ENCODE measurements at places on chromosomes 1 and 21. TPM values are rescaled to one million over a fixed set of nuclear protein-coding genes. Genes with fewer than 3 reads are reported as not detected.

DNA sequence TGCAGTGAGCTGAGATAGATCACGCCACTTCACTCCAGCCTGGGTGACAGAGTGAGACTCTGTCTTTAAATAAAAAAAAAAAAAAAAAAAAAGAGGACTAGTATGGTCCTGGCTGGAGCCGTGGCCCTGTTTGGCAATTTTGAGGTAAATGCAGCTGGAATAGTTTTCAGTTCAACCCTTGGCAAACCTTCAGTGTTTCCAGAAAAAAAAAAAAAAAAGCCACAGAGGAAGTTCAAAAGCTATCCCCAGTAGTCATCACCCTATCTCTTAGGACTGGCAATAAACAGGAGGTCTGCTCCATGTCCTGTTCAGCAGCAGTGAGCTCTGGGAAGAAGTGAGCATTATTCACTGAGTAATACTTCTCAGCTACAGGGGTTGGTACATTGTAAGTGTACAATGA is 56.8 kb upstream of the ERRFI1 start:
- peak; percentile 46 for DNase-seq

GRCh38 chr1:15616373-15617172 is 685 bp upstream of the DDI2 start:
- DNase-seq: peak; percentile 50

DNA sequence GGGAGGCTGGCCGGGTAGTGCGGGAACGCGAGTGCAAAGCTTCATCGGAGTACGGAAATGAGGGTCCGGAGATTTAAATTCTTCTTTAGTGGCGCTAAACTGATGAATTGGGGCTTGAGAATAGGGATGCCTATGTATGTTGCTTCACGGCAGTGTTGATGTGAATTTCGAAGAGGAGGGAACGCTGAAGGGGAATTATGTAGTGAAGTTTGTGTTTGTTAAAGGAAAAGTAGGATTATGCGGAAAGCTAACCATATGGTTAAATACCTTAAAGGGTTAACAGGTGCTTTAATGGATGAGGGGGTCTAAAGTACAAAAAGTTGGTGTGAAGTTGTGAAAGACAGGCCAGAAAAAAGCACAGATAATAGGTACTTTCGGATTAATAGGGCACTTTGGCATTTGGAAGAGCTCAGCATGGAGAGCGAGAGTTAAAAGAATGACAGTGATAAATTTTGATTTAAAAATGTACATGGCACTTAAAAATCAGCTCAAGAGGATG is 1.4 kb downstream of the HS2ST1 start:
- no peak for DNase-seq

DNA sequence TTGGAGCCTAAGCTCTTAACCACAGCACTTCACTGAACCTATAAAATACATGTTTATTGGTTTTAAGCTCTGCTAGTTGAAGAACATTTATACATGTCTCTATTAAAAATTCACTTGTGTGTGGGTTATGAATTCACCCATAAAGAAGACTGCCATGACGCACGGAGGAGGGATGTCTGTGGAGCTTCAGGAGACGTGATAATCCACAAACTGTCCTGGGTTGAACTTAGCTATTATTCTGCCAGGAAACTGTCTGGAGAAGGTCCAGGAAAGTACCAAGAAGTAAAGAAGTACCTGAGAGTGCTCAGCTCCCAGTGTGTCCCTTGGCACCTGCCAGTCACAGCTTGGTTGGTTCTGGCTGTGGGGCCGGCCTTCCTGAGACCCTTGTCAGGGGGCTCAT is 56.3 kb downstream of the DDR2 start:
- DNase-seq: no peak

- DNase-seq: no peak
Observed at GRCh38 chr1:101165532-101165931, 71.3 kb upstream of the S1PR1 start.

- DNase-seq: no peak
Observed at GRCh38 chr1:67285780-67286488, 21.7 kb upstream of the IL12RB2 start.

DNA sequence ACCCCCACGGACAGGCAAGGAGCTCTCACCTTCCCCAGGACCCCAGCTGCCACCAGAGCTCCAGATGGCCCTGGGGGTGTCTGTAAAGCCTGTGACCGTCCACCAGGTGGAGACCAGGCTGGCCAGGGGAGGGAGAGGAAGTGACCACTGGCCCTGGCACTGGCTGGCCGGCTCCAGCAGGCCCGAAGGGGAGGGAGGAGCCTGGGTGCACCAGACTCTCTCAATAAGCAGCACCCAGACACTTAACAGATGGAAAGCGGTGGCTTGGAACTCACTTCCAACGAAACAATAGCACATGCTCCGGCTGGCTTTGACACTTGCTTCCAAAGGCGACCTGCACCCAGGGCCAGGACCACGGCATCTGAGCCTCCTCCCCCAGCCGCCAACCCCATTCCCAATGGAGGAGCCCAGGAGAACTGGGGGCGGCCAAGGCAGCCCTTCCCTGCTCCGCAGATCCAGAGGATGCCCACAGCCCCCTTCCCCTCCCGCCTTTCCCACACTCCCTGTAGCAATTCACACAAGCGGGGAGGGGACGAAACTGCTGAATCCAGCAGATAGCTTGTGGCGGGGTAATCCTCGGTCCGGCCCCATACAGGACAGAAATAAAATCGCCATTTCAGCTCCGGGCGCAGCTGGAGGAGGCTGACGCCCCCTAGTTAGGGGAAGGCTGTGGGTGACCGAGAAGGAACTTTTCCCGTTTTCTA is 742 bp upstream of the PDE9A start:
- peak; percentile 59 for DNase-seq

- DNase-seq: no peak
Observed at GRCh38 chr1:187275985-187276575, 447.3 kb downstream of the PLA2G4A start.

GRCh38 chr1:116495535-116495934 is 75.3 kb downstream of the CD58 start:
- peak; percentile 54 for DNase-seq

GRCh38 chr1:75708910-75709309 is 15.6 kb upstream of the ACADM start:
- DNase-seq: no peak

GRCh38 chr1:112904071-112904830 is 51.7 kb downstream of the SLC16A1 start:
- peak; percentile 68 for DNase-seq

DNA sequence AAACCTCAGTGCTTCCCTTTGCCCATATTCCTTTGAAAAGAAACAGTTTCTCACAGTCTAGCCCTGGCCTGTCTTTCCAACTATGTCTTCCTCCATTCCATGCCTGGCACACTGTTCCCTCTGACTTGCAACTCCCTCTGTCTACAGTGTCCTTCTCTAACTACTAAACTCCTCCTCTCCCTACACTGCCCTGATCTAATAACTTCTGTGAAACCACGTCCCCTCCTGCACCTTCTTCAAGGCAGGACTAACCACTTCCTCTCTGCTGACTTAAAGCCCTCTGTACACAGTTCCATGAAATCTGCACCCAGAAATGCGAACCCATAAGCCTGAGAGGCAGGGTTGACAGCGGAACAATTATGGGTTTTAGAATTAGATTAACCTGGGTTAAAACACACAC is 62.2 kb upstream of the ATP1B1 start:
- DNase-seq: no peak

DNA sequence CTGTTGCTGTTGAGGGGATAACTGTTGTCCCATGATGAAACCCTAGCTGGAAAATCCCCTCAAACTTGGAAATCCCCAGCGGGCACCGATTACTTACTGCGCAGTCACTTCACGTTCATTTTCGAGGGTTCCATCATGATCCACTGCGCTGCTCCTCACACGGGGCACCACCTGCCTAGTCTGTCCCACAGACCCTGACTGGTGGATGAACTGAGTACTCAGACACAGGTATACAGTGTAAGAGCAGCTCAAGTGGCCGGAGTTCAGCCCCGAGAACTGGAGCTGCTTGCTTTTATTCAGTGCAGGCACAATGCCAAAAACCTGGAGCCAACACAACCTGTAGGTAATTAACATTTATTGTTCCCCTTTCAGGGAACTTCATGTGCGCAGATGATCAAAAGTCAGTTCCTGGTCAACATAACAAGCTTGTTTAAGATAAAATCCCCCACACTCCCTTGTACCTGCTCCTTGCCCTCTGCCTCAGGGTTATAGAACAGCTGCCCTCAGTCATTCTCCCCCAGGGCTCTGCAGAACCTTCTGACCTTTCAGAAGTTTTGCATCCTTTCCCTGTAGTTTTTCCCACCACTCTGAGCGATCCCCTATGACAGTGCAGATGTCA is 46.5 kb upstream of the PRELP start:
- DNase-seq: no peak

DNA sequence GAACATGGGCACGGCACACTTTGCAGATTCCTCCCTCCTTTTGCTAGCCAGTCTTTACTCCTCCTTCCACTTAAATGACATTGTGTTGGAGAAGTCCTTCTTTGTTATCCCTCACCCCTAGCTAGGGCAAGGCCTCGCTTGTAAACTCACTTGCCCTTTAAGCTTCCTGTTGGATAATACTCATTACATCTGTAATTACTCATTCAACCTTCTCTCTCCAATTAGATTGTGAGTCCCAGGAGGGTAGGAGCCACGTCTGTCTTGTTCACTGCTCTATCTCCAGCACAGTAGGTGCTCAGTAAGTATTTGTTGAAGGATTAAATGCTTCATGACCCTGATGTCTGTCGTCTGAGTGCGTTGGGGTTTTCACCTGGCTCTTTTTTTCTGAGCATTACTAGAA is 98.7 kb upstream of the USP24 start:
- DNase-seq: no peak

- no peak for DNase-seq
Observed at GRCh38 chr1:90190523-90190922, 195.6 kb downstream of the ZNF326 start.

- DNase-seq: no peak
Observed at GRCh38 chr1:104574620-104575019, 824.9 kb downstream of the AMY1C start.

GRCh38 chr1:116942344-116942743 is 32.6 kb downstream of the PTGFRN start:
- no peak for DNase-seq

DNA sequence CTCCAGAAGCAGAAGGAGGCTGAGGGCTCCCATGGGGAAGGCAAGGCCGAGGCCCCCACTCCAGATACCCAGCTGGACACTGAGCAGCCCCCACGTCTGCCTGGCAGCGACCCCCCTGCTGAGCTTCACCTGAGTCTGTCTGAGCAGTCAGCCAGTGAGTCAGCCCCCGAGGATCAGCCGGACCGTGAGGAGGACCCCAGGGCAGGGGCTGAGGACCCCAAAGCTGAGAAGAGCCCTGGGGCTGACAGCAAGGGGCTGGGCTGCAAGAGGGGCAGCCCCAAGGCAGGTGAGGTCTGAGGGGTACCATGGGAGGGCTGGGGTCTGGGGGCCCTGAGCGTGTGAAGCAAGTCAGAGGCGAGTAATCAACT is 21.3 kb downstream of the DMBX1 start:
- no peak for DNase-seq

DNA sequence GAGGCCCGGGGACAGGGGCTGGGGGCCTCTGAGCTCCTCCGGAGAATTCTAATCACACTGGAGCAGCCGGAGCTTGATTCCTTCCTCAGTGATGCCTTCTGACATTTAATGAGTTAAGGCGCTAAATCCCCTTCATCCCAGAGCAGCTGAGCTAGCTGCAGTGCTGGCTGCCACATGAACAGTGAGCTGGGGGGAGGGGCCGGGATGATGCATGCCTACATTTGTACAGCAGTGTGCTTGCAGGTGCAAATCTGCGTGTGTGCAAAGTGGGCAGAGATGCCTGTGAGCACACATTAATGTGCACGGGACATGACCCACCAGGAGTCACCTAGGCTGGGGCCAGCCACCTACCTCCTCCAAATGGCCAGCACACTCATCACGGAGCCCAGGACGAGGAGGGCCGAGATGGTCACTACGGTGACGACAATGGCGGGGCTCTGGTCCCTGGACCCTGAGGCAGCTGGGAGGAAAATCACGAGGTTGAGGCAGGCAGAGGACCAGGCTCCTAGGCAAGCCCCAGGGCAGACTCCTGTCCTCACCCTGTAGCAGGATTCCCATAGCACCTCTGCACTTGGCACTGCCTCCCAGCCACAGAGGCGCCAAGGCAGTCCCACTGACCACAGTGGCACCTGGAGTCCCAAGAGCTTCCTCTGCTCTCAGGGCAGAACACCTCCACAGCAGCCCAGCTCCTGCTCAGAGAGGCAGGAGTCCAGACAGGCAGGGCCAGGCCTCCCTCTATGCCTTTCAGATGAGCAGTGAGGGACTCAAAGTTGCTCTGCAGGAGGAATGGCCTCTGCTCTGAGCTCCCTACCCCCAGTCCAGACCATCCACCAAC is 34.7 kb downstream of the CDCA8 start:
- no peak for DNase-seq

- DNase-seq: no peak
Observed at GRCh38 chr21:25988738-25989137, 181.8 kb downstream of the APP start.

GRCh38 chr1:221527302-221527701 is 214.6 kb downstream of the DUSP10 start:
- DNase-seq: no peak

- no peak for DNase-seq
Observed at GRCh38 chr1:34684266-34684665, 70.6 kb upstream of the GJB5 start.

DNA sequence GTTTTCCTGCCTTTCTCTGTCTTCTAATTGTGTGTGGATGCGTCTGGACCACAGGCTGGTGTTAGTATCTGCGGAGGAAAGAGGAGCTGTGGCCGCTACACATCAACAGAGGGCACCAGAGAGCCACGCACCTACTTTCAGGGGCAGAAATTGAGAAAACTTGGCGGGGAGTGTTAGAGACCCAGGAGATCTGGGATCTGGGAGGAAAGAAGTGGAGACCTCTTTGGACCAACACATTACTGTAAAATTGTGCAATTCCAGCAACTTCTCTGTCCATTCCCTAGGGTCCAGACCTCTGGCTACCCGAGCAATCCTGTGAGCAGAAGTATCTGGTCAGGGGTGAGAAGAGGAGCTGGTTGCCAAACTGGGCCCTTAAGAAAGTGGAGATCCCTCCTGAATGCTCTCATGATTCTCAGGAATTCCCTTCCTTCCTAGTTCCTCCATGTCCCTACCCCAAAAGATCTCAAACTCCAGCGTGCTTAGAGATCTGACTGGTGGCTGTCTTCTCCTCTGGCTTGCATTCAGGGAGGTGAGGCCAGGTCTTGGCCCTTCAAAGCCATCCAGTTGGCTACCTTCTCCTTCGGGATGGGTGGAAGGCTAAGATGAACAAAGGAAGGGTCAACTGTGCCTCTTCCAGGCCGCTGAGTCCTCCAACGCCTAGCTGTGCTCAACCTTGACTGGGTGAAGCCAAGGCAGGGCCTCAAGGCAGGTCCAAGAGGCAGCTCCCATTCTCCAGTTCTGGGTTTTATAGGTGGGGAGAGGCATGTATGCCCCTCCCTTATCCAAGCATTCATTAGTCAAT is 1.2 kb upstream of the KIRREL1 start:
- DNase-seq: peak; percentile 62

GRCh38 chr21:42105476-42106315 is 34.6 kb downstream of the UMODL1 start:
- DNase-seq: no peak

Gene KCNJ10
- not detected for total RNA-seq

Gene FAM3B
- not detected for total RNA-seq

Gene PDXK
- total RNA-seq: 49.1 TPM

Gene KIF17
- total RNA-seq: not detected

Gene PATJ
- 2.6 TPM for total RNA-seq

Gene ACADM
- total RNA-seq: 62.7 TPM

Gene ZC3H12A
- 3.8 TPM for total RNA-seq

Gene TLR5
- total RNA-seq: 0.30 TPM

Gene LCE1C
- total RNA-seq: not detected

Gene LCE2C
- not detected for total RNA-seq

Gene MYOC
- not detected for total RNA-seq

Gene SLAMF1
- total RNA-seq: not detected

Gene S100A7
- total RNA-seq: not detected

Gene PDC
- total RNA-seq: not detected

Measured in MG63 (cell line).